Fibroblast of villous mesenchyme (primary cell): ENCODE measurements at places on chromosomes 6 and 20. TPM values are rescaled to one million over a fixed set of nuclear protein-coding genes. Genes with fewer than 3 reads are reported as not detected.

GRCh38 chr6:37332894-37333293 is 20.9 kb upstream of the RNF8 start:
- no peak for DNase-seq

DNA sequence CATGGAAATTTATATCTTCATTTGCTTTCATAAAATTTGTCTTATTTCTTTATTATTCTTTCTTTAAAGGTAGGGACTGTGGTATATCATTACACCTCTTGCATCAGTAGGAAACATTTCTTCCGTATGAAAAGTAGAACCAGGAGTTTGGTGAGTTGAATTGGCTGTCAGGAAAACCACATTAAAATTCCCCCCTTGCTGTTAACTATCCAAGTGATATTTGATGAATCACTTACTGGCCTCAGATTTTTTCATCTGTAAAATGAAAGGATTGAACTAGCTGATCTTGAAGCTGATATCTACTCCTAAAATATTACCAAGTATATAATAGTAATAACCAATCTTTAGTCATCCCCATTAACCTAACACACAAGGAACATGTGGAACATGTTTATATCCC is 460.9 kb downstream of the GJA1 start:
- no peak for DNase-seq

The MAPK13 gene
- total RNA-seq: 8.1 and 10.8 TPM in 2 replicates

The HELZ2 gene
- 29.0 and 46.6 TPM in 2 replicates for total RNA-seq

The ATP6V1G2 gene
- total RNA-seq: 1.3 and 3.0 TPM in 2 replicates
